NCI-H82 (cell line): ENCODE measurements at places on chromosomes 4 and X.

DNA sequence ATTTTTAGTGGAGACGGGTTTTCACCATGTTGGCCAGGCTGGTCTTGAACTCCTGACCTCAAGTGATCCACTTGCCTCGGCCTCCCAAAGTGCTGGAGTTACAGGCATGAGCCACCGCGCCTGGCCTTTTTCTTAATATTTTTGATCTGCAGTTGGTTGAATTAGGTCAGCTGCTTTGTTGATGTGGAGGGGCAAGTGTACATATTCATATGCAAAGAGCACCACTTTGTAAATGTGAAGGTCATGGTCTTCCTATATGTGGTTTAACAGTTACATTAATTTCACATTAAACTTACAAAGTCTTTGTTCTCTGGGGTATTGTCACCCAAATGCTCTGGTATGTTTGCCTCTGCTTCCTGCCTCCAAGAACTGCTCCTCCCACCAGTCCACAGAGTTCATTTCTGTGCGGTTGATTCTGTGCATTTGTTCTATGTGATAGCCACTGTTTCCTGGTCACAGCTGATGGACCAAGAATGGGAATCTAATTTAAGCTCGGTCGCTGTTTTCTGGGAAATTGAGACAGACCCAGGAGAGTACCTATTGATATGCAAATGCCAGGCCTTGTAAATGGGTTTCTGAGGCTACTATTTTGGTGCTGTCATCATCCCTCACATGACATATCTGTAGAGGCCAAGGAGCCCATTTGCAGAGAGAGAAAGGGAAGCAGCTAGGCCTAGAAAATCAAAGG is 26.9 kb upstream of the HPSE start:
- no peak for DNase-seq

DNA sequence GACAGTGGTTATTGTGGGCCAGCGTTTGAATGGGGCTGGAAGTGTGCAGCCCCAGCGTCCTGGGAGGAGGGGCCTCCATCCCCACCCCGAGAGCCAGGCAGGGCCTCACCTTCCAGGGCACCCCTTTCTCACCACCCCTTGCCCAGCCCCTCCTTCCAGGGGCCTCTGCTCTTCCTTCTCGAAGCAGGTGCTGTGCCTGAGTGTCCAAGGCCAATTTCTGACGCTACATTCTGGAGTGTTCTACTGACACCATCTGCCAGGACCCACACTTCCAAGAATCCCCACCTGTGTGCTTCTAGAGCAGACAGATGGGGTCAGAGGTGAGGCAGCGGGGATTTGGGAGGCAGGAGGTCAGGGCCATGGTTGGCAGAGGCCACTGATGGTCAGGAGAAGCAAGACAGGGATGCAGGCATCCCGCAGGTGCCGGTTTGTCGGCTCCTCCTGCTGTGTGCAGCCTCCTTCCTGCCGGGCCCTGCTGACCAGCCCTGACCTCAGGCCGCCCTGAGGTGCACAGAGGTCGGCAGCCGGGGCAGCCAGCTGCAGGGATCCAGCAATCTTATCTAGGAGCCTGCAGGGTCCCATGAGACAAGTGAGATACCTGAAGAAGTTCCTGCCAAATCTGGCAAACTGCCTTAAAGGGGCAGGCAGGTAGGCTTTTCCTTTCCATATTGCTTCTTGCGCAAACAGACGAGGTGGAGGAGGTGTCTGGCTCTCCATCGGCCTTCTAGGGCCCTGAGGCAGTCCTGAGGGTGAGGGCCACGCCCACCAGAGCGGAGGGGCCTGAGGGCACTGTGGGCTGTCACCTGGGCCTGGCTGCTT is 18.8 kb downstream of the MSANTD1 start:
- no peak for DNase-seq

DNA sequence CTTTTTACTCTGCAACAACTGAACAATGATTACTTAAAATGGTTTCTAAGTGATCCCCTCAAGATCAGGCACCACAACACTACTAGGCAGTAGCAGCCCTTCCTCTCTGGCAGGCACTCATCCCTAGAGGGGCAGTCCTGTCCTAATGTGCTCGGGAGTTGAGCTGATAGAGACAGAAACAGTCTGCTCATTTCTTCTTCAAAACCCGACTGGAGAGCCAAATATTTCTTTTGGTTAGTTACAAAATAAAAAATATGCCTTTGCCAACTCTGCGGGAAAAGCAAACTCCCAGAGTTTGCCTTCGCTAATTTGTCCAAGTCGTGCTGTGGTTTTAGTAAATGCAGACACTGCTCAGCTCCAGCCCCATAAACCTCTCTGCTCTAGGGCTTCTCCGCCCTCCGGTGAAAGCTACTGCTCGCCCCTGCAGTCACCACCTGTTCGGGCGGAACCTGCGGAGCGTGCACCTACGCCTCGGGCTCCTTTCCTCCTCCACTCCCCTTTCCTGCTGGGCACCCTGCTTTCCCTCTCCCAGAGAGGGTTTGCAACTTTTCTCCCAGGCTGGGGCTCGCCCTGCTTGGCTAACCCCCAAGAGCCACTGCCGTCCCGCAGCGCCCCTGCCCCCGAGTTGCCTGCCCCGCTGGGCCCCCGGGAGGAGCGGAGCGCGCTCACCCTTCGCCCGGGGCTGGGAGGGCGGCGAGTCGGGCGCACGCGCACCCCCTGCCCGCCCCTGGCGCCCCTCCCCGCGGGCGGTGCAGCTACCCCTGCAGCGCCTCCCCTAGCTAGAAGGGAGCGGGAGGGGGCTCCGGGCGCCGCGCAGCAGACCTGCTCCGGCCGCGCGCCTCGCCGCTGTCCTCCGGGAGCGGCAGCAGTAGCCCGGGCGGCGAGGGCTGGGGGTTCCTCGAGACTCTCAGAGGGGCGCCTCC is at the start of gene NPNT:
Gene NPNT (plus strand): TSS at position 812 of the 923 bp plus-strand sequence. CDS start 182 bp downstream, outside the sequence.
- DNase-seq: peak; percentile 50

GRCh38 chr4:185151296-185151695 is 8.2 kb downstream of the SLC25A4 start:
- no peak for DNase-seq

DNA sequence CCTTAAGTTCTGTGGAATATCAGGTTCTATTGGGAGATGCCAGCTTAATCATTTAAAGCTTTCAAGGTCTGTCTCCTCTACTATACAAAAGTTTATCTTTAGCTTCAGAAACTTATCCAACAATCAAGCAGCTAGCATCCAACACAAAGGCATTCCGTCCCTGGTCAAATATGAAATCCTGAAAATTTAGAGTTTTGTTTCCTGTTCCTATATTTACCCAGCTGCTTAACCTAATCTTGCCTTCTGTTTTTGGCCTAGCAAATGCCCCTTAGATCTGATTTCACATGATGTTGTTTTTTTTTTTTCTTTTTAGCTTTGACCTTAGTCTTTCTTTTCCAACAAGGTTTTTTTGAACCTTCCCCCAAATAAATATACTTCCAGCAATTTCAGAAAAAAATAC is 33.8 kb downstream of the FAM13A start:
- DNase-seq: no peak

GRCh38 chrX:40467454-40467853 is 113.3 kb upstream of the ATP6AP2 start:
- DNase-seq: no peak

DNA sequence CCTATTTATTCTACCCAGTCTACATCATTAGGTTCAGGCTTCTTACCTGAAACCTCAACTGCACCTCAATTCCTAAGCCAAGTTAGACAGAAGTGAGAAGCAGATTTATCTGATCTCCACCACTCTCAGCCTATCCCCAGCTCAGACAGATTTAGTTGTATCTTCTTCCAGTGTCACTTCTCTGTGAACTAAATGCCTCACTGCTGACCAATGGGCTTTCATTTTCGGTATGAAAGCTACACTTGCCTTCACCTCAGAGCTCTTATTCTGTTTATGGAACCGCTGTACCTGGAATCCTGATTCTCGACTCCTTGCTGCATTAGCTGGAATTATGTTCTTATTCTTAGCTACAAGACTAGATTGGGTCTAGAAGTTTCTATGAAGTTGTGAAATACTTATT is 833.2 kb downstream of the CCSER1 start:
- DNase-seq: no peak

DNA sequence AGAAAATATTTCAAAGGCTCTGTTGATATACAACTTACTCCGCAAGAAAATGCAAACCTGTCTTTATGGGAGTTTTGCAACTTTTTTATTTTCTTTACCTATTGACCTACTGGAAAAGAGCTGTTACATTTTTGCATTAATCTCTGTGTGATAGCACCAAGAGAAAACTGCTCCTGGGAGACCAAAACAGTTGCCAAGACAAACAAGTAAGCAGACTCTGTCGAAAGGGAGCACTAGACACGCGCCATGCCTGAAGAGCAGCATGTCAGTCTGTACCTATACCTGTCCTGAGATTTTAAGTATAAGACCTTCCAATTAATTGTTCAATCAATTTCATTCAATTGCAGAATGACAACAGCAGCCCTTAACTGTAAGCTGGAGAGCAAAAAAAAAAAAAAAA is 56.0 kb upstream of the TECRL start:
- no peak for DNase-seq

DNA sequence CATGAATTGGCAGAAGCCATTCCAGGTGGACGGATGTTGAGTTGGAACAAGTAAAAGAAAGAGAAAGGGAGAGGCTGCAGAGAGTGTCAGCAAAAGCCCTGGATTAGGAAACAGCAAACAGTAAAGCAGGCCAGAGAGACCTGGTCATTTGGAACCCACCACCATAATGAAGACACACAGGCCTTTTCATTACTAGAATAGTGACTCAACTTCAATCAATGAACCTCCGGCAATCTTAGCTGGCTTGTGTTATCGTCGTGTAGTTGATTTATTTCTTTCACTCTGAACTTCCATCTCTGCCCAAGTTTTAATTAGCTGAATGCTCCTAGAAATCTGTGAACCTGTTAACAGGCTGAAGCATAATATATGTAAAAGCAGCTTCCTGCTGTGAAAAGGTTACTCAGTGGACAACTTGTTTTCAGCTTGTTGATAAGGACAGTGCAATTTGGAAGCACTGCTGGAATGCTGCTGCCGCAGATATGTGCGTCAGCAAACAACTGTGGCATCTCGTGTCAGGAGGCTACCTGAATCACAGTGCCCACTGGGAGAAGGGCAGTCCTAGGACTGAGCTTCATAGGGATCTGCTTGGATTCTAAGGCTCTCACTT is 68.8 kb downstream of the SPANXN4 start:
- DNase-seq: no peak

DNA sequence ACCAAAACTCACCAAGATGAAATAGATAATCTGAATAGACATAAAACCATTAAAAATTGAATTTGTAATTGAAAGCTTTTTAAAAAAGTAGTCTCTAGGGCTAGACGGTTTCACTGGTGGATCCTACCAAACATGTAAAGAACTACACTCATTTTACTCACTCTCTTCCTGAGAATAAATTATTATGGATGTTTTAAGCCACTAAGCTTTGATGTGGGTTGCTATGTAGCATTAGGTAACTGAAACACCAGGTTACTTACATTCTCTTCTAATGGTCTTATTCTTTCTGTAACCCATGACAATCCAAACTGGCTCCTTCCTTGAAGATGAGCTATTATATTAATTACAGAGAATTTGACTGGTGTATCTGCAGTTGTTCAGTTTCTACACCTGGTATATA is 385.1 kb downstream of the PPP1R2C start:
- no peak for DNase-seq

DNA sequence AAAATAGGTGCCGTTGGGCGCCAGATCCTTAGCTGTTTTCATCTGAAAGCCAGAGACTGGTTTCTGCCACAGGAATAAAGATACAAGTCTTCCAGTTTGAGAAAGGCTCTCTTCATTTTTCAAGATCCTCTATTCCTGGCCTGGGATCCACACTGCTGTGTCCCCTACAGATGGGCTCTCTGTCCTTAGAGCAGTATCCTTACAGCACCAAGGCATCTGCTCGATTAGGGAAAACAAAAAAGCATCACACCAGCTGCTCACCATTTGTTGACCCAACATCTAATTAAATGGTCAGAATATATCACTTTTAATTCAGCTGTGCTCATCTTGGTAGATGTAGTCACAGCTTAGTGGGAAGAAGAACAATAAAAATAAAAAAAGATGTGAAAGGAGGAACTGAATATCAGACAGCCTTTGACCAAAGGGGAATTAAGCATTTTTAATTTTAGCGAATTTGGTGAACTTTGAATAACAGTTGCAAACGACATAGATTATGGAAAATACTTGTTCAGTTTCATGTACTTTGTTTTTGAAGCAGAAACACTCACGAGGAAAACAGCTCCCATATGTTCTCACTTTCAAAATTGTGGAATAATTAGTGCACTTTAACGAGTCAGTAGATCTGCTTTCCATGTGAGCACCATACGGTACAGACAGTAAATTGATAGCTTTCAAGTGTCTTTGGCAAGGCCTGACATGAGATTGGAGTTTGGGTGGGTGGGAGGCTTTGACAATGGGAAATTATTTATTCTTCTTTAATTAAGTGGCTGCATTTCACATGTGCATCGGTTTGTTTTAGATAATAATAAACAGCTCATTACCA is 148.4 kb upstream of the CLNK start:
- peak; percentile 61 for DNase-seq

DNA sequence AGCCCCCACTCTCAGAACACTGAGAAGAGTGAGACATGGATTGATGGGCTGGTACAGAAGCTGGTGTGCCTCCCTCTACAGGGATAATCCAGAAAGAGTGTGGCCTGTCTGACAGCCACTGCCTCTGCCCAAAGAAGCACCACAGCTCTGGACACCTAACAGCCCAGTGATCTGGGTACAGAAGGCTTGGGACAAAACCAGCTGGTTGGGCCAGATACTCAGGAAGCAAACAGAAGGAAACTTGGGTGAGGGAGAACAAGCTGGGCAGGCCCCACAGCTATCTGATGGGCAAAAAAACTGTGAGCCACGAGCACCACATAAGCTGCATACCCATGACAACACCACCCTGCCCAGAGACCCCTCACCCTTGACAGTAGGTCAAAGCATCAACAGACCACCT is 46.9 kb downstream of the TMPRSS11F start:
- DNase-seq: no peak

GRCh38 chr4:115278830-115279229 is 165.4 kb upstream of the NDST4 start:
- no peak for DNase-seq

GRCh38 chr4:8568068-8568668 is 12.0 kb upstream of the GPR78 start:
- DNase-seq: no peak

DNA sequence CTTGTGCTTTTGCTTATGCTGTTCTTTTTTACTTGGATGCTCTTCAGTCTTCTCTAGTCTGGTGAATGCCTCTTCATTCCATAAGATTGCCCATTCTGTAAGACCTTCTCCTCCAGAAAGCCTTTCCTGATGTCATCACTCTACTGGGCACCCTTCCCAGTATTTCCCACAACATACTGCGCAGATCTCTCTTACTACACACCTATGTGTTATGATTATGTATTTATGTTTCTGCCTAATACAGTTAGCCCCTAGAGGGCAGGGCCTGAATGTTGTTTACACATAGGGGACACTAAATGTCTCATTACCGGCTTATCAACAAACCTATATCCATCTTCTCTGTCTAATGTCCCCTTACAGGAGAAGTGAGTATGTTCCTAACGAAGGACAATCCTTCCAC is 21.1 kb downstream of the AIFM1 start:
- no peak for DNase-seq
